ENCODE measurements at places on chromosomes 13 and 19.

- DNase-seq: no peak
Observed at GRCh38 chr19:15194938-15195337, 5.9 kb downstream of the NOTCH3 start.

- no peak for DNase-seq
Observed at GRCh38 chr19:28899703-28900102, 313.2 kb downstream of the UQCRFS1 start.

DNA sequence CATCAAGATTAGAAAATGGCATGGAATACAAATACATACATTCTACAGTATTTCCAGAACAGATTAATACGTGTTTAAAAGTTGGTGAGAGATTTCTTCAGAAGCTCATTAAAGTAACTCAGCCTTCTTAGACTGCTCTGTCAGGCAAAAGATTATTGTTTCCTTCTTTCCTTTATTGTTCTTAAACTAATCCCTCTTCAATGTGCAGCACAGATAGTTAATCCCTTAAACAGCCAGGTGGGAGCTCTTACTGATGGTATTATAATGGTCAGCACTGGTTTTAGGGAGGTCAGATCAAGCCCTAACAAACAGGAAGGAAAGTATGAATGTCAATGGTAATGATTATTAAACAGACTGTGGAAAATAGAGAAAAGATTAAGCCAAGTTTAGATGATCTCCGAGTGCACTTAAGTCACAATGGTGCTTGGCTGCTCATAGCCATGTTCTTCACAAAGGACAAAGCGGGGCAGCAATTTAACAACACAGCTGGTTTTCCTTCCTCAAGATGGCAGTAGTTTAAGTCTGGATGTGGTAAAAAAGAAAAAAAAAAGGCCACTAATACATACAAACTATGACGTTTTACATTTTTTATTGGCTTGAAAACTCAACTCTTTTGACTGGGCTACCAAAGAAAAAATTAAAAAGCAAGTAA, 992.6 kb downstream of the PCDH9 start:
- DNase-seq: no peak

DNA sequence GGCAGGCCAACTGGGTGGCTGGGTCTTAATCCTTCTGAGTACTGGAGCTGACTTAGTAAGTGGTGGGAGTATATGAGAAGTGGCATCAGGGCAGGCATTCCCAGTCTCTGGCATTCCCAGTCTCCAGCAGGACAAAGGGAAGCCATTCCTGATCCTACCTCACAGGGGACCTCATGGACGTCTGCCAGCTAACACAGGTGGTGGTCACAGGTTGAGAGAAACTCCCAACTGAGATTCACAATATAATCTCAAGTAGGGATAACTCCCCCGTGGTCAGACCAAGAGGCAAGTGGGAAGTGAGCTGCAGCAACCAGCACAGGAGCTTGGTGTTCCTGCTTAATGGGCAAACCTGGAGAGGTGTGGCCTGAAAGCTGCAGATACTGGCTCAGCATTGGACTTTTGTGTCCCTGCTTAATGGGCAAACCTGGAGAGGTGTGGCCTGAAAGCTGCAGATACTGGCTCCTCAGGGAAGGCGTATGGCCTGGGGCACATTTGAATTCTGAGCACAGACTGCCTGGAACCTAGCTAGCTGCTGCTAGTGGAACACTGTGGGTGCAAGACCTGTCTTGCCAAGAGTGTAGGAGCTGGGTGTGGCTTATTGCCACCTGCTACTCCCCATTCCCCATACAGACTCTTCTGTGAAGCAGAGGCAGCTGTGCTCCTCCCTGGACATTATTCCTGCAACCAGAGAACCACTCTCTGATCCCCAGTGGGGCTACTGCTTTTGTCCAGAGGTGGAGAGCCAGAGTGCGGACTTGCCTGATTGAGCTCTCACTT, 25.9 kb upstream of the OR10H2 start:
- DNase-seq: no peak

GRCh38 chr13:73722120-73722519, 412.1 kb downstream of the KLF12 start:
- DNase-seq: peak; percentile 21

GRCh38 chr13:95643571-95643935, 953 bp downstream of the DZIP1 start:
- peak; percentile 86 for DNase-seq

GRCh38 chr19:17719730-17720400, 585 bp downstream of the MAP1S start:
- no peak for DNase-seq

- DNase-seq: no peak
Observed at GRCh38 chr13:40629678-40630384, 36.6 kb downstream of the FOXO1 start.

DNA sequence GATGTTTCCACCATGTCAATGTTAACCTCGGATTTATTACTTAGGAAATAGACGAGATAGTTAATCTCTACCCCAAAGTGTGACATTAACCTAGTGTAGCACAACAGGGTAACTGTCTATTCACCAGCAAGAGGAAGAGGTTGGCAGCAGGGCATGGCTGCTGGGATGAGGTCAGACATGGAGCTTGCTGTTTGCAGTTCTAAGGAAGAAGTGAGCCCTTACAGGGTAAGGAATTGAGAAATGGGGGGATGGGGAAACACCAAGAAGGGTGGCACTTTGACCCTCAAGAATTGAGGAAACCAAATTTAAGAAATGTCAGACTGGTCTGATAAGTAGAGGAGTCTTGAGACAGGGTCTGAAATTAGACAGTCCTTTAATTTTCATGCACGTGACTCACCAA, 62.4 kb downstream of the MBD3L2B start:
- DNase-seq: no peak

Measured in retina (tissue), 1 donor.